ENCODE measurements at places on chromosomes 11 and 22.

- DNase-seq: no peak
Measured at GRCh38 chr22:29755889-29756288, 10.9 kb downstream of the ZMAT5 start.

DNA sequence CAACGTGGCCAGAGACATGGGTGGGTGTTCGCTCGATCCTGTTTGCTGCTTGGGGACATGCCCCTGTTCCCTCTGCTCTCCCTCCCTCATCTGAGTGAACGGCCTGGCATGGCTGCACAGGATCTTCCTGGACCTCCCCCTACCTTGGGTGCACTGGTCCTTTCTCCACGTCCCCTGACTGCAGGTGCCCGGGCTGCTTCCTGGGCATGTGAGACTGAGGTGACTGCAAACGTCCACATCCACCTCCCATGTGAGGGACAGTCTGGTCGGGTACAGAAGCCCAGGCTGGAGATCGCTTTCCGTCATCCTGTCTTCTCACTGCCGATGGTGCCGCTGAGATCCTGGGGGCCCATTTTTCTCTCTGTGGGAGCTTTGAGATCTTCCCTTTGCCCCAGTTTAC lies 11.8 kb downstream of the SULT4A1 start:
- no peak for DNase-seq

- DNase-seq: peak; percentile 55
Measured at GRCh38 chr11:102495161-102496042, 35.1 kb downstream of the MMP7 start.

GRCh38 chr11:22957786-22958185 lies 97.5 kb upstream of the CCDC179 start:
- DNase-seq: no peak

DNA sequence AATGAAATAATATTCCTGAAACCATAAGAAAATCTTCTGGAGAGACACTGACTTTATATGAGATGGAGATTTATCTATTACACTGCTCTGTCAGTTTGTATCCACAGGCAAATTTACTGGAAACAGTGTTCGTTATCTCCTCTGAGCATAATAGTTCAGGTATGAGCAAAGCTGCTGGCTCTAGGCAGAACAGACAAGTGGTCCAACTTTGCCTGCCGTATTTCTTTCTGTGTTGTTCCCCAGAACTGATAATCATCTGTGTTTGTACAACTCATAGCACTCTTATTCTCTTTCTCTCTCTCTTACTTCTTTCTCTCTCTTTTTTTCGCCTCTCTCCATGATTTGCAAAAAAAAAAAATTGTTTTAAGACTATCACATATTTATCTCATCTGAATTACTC lies 623.8 kb upstream of the CHORDC1 start:
- no peak for DNase-seq

DNA sequence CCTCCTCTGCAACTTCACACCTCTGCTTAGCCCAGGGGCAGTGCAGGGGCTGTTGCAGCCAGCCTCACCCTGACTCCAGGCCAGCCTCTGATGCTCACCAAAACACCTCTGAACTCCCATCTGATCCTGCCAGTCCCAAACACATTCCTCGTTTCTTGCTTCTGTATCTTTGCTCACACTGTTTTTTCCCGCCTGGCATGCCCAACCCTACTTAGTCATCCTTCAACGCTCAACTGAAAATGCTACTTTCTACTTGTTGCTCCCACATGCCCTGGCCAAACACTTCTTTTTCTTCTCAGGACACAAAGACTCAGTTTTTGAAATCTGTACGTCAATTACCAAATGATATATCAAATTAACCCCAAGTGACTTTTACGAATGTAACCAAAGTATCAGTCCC lies 140.8 kb upstream of the ZBED5 start:
- DNase-seq: no peak

DNA sequence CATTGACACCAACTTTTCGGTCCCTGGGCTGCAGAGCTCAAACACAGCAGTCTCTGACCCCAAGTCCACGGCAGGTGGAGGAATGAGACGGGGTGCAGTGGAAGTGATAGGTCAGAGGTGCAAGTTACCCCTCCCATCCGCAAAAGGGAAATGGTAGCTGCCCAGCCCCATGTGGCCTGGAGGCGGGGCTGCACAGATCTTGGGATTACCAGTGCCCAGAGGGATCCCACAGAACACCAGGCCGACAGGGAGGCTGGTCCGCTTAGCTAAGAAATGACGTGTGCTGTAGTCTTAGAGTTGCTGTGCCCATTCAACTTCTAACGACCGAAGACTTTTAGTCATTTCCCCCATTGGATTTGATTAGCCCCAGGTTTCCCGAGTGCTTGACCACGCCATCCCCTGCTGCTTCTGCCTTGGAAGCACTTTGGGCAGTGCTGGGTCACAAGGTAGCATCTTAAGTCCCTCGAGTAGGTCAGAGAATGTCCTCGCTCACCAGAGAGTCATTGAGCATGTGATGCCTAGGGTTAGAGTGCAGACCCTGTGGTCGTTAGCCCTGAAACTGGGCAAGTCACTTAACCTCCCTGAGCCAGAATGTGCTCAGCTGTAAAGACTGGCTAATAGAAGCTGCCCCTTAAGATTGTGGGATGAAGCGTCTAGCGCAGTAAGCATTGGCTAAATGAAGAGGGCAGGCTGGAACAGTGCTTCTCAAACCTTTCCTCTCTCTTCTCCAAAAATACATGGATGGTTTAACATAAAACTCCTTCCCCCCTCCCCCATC lies 4.2 kb downstream of the PTGDR2 start:
- DNase-seq: no peak

GRCh38 chr11:57491371-57492061 lies 24.0 kb downstream of the SLC43A1 start:
- DNase-seq: peak; percentile 54

GRCh38 chr22:27810609-27811151 lies 9.1 kb upstream of the MN1 start:
- no peak for DNase-seq

DNA sequence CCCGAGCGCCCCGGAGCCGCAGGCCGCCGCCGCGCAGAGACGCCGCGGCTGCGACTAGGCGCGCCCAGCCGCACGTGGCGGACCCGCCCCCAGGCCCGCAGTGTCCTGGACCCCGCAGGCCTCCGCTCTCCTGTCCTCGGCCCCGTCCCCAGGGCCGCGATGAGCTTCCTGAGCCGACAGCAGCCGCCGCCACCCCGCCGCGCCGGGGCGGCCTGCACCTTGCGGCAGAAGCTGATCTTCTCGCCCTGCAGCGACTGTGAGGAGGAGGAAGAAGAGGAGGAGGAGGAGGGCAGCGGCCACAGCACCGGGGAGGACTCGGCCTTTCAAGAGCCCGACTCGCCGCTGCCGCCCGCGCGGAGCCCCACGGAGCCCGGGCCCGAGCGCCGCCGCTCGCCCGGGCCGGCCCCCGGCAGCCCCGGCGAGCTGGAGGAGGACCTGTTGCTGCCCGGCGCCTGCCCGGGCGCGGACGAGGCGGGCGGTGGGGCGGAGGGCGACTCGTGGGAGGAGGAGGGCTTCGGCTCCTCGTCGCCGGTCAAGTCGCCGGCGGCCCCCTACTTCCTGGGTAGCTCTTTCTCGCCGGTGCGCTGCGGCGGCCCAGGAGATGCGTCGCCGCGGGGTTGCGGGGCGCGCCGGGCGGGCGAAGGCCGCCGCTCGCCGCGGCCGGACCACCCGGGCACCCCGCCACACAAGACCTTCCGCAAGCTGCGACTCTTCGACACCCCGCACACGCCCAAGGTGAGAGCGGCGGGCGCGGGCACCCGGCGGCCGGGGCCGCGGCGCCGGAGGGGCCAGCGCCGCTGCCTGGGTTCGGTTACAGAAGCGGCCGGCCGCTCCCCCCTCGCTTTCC lies 528 bp downstream of the WEE1 start:
- no peak for DNase-seq

DNA sequence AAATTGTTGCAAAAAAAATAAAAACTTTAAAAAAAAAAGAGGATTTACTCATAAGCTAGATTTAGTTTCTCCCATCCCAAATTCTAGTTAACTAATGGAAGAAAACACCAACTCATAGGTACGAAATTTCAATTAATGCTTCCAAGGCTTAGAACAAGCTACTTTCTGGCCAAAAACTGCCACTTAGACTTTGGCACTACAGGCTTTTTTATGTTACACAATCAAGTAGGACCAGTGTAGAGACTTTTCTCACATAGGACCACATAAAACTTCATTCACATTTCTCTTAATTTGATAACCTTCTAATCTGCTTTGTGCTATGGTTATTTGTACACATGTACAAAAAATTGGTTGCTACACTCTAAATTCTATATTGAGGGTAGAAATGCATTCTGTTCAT lies 3.1 kb downstream of the ST13 start:
- no peak for DNase-seq

DNA sequence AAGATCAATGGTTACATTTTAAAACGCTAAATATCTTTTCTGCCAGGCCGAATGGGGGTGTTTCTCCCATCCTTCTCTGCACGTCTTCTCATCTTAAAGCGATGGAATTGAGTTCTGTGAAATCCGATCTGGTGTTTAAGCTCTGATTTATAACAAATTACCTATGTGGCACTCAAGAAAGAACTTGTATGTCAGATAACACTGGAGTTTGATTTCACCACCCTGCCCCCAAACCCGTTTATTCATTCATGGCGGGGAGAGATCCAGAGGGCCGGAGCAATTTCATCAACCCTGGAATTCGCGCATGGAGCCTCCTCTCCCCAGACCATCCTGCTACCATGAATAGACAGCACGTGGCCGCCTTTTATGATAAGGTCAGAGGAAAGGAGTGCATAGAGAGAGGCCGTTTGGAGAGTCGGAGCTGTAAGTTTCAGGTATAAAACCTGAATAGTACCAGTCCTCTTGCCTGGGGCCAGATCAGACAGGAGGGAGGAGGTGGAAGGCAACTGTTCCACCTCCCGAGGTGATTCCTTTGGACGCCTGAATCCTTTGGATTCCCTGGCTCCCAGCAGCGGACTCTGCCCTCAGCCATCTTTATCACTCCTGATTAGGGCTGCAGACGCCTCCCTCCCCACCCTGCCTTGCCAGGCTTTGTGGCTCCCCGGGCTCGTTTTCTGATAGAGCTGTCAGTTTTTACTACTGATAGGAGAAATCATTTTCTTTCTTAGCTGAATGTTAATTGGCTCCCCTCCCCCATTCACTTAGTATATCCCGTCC lies 27.3 kb upstream of the NFAM1 start:
- peak; percentile 35 for DNase-seq

GRCh38 chr11:46333394-46333947 lies 13.8 kb upstream of the DGKZ start:
- DNase-seq: no peak

- no peak for DNase-seq
Measured at GRCh38 chr11:59426361-59427067, at the start of gene OR5A2. Gene OR5A2 (minus strand): TSS chr11:59426413. CDS start chr11:59422953, 3,460 bp downstream.

DNA sequence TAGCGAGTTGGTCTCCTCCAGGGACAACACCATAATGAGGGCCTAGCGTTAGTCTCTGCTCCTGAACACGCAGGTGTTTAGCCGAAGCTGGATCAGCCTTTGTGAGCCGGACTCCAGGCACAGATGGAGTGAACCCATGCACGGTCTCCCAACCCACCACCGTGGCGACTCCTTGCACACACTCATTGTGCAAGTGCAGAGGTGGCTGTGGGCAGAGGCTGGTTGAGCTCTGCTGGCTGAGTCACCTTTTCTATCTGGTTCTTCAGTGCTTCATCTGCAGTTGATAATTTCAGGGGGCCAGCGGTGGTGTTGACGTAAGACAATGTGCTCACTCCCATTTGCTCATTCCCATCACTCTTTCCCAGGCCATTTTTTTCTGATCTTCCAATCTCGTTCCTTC lies 72.1 kb upstream of the SLC22A12 start:
- no peak for DNase-seq

DNA sequence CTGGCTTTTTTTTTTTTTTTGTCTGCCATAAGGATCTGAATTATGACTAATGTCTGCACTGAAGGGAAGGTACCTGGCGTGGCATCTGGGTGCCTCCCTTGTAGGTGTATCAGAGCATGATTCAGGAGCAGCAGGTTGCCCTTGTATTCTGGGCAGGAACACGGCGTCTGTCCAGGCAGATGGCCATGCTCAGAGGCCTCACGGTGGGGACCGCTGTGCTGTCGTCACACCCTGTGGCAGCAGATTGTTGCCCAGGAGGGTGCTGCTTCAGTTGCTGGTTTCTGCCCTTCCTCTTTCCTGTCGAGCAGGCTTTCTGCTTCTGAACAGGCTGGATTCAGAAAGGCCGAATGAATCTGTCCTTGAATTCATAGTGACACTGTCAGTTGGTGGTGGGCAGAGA lies 11.0 kb downstream of the ZNRF3 start:
- no peak for DNase-seq

DNA sequence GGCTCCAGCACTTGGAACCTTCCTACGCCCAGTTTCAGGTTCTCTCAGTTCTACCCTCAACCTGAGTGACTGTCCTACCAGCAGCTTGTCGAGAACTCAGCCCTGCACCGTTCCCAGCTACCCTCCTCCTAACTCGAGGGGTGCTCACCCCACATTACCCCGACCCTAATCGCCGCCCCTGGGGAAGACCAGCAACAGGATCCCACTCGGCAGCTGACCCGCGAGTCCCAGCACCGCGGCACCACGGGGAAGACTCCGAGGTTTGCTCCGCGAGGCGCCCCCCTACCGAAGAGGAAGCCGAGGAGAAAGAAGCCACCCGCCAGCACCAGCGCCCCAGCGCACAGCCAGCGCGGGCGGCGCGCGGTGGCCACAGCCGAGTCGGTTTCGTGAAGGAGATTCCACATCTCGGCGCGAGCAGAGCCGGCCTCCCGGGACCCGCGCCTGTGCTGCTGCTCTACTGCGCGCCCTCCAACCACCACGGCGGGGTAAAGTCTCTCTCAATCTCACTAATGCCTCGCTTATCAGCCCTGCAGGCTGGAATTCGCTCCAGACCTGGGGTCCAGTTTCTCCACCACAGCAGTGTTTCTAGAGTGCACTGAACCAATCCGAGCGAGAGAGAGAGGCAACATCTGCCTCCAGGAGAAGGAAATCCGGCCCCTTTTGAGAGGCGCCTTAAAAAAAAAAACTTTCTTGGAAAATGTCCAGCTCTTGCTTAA lies at the start of gene FOLH1:
Gene FOLH1 (minus strand): TSS at position 597 of the 716 bp plus-strand sequence. CDS start 193 bp downstream, at position 404.
- DNase-seq: peak; percentile 4

DNA sequence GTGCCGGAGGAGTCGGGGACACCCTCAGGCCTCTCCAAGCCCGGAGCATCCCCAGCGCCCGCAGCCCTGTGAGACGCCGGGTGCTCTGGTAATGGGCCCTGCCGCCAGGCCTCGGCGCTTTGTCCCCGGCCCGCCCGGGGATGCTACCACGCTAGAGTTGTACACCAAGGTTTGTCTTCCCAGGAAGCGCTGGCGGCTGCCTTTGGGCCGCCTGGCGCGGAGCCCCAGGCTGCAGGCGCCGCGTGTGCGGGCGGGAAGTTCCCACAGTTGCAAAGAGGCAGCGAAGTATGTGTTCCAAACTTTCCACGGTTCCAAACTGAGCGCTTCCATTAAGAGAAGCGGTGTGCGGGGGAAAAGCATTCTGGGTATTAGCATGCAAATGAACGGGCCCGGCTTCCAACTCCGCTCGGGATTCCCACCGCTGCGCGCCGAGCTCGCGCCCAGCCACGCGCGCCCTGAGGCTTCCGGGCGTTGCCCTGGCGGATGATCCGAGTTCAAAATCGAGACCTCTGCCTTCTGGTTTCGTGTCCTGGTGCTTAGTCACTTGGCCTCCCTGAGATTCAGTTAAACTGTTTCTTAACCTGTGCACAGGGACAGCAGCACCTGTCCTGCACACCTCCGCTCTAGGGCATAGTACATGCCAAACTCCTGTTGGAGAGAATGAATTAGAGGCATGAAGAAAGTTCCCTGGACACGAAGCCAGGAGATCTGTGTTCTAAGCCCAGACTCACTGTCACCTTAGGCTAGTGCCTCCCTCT lies 1.3 kb upstream of the PATZ1 start:
- DNase-seq: peak; percentile 73

Data from HEK293T (cell line).